ENCODE measurements at places on chromosomes 1 and 21.

DNA sequence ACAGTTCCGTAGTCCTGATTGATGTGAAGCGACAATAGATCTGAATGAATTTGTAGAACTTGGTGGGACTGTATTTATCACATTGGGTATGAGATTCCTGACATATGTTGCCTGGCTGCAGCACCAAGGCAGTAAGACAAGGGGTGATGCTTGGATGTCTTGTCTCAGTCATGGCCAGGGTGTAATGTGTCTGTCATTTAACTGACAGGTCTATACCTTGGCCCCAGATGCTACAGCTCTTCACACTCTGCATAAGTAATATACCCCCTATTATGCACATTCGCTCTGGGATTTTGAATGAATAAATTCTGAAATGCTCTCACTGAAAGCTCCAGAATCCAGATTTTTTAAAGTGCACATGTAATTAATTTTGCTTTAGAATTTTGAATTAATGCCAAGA is 47.3 kb downstream of the NTNG1 start:
- DNase-seq, result no peak

GRCh38 chr1:183484254-183484653 is 12.0 kb downstream of the SMG7 start:
- no peak for DNase-seq

DNA sequence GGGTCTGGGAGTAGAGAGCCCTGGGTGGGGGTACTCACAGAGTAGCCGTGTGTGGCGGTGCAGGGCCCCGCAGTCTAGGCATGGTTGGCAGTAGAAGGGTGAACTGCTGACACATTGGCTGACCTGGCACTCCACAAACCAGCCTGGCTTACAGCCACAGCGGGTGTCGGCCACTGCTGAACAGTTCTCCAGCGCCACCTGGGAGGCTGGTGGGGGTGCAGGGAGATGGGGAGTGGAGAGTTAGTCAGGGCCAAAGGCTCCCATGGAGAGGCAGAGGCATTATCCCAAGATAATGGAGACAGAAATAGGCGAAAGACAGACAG is 1.5 kb downstream of the TNFRSF25 start:
- no peak for DNase-seq

- no peak for DNase-seq
Observed at GRCh38 chr21:46597896-46598343, 7.0 kb downstream of the S100B start.

GRCh38 chr1:235670157-235670776 is 20.7 kb upstream of the GNG4 start:
- no peak for DNase-seq

- no peak for DNase-seq
Observed at GRCh38 chr1:203040513-203041275, 14.4 kb downstream of the PPFIA4 start.

DNA sequence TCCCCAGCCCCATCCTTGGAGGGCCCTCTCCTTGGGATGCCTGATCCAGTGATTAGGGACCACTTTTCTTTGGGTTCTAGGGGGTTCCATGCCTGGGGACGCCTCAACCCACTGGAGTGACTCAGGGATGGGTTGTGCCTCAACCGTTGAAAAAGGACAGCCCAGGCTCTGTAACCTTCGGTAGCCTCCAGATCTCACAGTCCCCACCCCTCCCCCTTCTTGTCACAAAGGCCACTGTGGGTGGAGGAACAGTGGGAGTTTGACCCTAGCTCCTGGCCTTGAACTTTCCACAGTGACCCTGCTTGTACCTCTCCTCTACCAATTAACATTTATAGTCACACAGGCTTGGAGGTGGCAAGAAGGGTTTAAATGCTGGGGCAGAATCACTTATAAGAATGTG is 2.6 kb upstream of the RORC start:
- no peak for DNase-seq

DNA sequence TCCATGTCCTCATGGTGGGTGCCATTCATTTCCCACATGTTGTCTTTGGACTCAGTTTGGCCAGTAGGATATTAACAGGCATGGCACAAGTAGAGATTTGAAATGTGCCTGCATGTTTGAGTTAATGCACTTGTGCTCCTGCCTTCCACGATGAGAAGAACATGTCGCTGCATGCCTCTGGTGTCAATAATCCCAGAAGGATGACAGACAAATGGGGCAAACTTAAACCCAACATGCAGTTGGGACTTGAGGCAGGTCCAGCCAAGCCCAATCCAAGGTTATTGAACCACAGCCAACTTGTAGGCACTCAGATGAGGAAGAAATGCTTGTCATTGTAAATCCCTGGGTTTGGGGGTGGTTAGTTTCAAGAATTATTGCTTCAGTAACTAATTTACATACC is 174.6 kb downstream of the TRIM33 start:
- DNase-seq, result no peak

DNA sequence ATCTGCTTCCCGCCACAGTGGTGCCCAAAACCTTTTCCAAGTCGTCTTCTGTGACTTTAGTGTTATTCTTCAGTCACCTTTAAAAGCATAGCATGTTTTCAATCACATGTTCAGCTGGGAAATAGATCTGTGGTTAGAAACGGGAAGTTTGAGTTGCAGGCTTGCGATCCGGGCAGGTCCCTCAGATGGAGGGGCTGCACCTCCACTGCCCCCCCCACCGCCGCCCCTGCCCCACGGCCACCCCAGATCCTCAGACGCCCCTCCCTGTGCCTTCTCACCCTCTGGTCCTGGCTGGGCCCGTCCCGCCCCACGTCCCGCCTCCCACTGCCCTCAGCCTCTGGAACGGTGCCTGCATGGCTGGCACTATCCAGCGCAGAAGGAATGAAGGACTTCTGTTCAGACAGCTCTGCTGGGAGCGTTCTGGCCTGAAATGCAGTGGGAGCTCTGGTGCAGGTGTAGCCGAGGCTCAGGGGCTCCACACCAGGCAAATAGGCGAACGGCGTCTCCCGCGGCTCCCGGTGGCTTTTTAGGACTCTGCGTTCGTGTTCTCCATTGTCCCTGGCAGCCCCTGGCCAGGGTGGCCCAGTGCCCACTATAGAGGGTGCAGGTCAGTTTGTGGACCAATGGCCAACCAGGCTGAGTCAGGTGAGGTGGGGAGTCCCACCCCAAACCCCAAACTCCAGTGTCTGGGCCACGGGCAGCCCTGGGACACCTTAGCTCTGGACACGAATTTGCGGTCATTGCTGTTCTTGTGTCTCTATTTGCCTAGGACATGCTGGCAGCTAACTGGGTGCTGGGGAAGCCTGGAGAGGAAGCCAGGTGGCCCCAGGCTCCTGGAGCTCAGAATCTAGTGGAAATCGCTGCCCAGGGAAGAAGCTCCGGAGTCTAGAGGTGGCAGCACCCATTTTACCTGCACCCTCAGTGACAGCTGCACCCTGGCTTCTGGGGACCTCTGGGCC is 67.1 kb downstream of the FAAP20 start:
- no peak for DNase-seq

DNA sequence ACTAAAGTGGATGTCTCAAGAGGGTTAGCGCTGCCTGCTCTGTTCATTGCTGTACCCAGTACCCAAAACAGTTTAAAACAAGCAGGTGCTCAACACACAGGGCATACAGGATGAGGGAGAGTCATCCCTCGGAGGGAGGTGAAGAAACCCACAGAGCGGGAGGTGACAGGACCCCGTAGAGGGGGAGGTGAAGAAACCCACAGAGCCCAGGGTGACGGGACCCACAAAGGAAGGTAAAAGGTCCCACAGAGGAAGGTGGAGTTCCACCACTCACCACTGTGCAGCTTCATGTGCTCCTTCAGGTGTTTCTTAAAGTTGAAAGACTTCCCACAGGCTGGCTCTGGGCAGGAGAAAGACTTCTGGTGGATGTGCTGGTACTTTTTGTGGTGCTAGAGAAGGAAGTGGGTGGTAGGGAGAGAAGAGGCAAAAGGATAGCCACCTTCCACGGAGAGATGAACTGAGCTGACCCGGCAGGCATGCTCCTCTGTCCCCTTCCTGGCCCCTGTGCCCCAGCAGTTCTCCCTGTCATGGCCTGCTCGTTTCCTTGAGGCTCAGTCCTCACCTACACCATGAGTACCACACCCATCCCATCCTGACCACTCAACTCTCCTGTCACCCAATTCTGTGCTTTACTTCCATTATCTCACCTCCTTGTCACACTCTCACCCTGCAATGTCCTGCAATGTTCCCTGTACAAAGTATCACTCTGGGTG is 5.1 kb downstream of the ZNF692 start:
- DNase-seq, result no peak

DNA sequence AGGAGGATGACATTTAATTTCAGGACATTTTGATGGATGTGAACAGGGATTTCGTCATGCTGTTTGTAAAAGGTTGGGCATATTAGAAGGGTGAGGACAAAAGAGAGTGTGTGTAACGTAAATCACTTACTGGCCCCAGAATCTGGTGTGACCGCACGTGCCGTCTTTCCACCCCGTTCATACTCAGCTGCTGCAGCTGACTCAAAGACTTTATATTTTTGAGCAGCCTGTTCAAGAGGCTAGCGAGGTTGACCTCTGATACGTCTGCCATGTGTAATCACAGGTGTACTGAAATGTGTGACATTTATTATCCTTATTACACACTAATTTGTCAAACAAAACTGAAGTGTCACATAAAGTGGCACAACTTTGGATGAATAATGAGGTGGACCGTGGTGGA is 66.5 kb upstream of the ERRFI1 start:
- no peak for DNase-seq

- no peak for DNase-seq
Observed at GRCh38 chr21:9758141-9758540, 763.2 kb upstream of the TPTE start.

DNA sequence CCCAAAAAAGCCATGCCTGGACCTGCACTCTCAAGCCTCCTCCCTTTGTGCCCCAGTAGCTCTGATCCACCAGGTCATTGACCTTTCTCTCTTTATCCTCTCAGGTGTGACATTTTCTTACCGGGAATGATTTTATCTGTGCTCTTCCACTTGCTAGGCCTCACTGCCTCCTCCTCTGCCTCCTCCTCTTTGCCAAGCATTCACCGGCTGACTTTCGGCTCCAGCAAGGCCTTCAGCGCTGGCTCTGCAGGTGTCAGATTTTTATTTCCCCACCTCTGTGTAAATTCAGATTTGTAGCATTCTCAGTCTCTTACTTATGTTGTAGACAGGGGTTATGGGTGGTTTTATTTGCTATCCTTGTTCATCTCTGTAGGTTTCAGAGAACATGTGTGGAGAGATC is 91.5 kb downstream of the ST6GALNAC5 start:
- no peak for DNase-seq

DNA sequence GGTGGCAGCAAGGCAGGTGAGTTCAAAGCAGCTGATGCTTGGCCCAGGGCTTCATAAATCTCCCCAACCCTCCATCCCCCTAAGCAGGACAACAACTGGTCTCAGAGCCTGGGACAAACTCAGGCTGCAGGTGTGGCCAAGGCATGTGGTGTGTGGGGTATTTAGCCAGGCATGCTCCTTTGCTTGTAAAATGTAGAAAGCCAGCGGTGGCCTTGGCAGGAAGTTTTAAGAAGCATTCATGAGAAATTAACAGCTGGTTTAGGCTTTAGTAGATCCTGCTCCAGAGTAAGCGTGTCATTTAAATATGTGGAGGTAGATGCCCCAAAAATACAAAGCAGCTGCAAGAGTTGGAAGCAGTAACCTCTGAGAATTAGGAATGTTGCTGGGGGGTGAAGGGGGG is 44.8 kb downstream of the NTPCR start:
- no peak for DNase-seq

DNA sequence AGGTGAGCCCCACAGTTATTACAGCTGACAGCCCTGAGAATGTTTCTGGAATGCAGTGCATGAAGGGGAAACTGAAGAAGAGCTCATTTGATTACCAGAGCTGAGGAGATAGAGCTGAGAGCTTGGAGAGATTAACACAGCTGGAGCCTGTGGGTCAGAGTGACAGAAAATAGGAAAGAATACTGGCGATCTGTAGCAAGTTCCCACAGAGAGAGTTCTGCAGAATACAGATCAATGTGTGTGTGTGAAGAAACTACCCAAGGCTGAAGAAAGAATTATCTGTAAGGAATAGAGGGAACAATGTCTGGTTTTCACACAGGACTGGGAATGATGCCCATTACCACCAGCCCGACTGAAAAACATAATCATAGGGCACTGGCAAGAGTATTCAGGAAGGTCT is 103.6 kb upstream of the SNX7 start:
- DNase-seq, result no peak

GRCh38 chr1:12594966-12595756 is 22.8 kb downstream of the DHRS3 start:
- DNase-seq, result no peak

DNA sequence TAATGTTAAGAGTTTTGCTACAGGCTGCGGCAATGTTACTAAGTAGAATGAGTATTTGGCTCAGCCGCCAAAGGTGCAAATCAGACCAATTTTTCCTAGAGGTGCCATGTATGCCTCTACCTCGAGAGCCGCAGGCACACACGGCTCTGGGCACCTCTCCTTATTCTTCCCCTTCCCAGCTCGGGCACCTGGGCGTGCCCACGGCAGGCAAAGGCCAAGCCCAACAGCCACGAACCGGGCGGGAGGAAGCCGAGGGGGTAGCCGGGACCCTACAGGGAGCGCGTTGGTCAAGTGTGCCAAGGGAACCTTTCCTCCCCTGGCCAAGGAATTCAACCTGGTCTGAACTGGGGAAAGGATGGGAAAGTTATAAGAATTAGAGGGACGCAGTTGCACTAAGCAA is 31.0 kb downstream of the LRRC3 start:
- no peak for DNase-seq

DNA sequence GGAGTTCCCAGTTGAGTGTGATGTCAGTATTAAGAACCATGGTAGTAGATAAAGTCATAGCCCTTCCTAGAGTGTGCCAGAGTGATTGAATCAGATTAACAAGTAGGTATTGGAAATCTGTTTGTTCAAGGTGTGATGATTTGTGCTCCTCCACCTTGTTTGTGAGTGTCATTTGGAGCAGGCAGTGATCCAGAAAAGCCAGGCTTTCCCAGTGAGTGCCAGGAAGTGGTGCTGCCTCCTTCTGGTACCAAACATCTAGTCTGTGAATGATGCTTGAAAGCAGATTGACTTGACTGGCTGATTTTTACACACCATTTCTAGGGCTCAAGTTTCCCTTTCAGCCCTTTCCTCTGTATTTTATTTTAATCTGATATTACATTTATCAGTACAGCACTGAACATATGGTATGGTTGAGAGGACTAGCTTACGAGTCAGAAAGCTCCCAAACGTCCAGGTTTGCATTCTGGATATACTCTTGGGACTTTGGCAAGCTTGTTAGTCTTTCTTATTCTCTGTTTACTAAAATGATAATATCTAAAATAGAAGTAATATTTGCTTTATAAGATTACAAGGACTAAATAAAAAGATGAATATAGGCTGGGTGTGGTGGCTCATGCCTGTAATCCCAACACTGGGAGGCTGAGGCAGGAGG is 100.7 kb downstream of the PATJ start:
- peak; percentile 30 for DNase-seq

GRCh38 chr1:80054129-80054528 is 1047.6 kb upstream of the ADGRL4 start:
- DNase-seq, result peak; percentile 41

Measured in HEK293T (cell line).